AG04449 (cell line): ENCODE measurements at places on chromosomes 3 and 15.

- no peak for DNase-seq
Observed at GRCh38 chr15:67396114-67396513, 124.8 kb upstream of the C15orf61 start.

GRCh38 chr3:25246913-25247312 is 181.2 kb upstream of the RARB start:
- no peak for DNase-seq

DNA sequence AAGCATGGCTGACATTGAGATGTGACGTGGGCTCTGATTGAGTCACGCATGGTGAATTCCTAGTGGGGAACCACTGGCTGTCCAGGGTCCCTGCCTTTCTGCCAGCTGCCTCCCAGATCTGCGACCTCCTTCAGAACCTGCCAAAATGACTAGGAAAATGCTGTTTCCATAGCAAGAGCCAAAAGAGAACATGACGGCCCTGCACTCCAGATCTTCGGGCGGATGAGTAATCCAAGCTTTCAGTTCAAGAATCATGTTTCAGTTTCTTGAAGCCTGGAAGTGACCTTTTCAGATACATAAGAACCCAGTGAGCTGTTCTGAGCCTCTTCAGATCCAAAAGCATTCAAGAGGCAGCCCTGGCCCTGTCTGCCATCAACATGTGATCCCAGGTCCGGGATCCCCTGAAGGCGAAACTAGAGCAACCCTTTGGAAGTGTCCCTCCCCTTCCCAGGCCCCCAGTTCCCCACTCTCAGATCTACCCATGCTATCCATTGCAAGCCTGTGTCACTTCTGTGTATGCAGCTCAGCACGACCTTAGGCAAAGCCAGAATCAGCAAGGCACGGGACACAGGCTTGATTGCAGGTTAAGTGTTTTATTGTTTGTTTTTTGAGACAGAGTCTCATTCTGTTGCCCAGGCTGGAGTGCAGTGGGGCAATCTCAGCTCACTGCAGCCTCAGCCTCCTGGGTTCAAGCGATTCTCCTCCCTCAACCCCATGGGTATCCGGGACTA is 19.7 kb downstream of the ANKRD63 start:
- DNase-seq: no peak

- DNase-seq: no peak
Observed at GRCh38 chr3:190178779-190179178, 58.1 kb upstream of the P3H2 start.

GRCh38 chr3:9074079-9074478 is 110.8 kb upstream of the RAD18 start:
- DNase-seq: peak; percentile 3

DNA sequence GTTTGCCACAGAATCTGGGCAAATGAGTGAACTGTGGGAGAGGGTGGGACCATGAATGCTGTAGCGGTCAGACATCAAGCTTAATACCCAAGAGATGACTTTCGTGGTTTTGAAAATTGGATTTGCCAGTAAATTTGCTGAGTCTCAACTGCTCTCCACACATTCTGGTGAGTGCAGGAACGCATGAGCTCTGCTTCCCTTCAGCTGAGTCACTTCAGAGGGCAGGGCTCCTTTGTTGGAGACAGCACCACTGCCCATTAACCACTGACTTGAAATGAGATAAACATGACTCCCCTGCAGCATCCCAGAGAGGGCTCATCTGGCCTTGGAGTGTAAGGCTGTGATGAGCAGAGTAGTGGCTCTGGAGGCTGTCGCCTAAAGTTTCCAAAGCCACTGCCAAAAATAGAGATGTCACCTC is 22.6 kb downstream of the RARRES1 start:
- DNase-seq: peak; percentile 99

DNA sequence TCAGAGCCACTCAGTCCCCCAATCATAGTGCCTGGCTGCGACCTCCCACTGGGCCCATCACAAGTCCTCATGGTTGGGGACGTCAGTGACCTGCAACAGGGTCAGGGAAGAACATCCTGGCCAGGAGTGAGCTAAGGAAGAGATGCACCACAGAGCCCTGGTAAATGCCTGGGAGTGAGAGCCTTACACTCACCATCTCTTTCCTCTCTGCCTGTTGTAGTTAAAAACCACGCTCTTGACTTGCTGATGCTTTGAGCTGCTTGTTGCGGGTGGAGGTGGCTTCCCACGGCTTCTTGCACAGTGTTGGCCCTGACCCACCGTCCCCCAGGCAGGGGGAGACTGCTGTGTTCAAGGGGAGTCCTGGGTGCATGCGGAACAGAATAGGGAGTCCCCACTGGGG is 91.1 kb upstream of the RGMA start:
- no peak for DNase-seq

GRCh38 chr3:126751611-126752302 is 47.7 kb downstream of the CHCHD6 start:
- DNase-seq: no peak

- DNase-seq: no peak
Observed at GRCh38 chr15:66565741-66566144, at the start of gene LCTL. LCTL (minus strand) TSS chr15:66565998; CDS start chr15:66565365, 633 bp downstream.

DNA sequence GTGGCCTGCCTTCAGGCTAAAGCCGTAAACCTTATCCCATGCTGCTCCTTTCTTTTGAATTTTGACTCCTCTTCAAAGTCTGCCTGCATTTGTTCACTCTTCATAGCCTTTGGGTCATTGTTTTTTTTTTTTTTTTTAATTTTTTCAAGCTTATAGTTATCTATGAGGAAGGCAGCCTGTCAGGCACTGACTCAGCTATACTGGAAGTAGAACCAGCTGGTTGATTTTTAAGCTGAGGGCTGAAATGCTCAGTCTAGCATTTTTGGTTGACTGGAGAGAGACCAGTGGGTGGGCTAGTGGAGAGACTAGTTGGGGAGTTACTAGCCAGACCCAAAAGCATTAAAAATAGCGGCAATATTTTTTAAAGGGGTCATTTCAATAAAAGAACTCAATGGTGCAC is 44.1 kb downstream of the C3orf20 start:
- no peak for DNase-seq

DNA sequence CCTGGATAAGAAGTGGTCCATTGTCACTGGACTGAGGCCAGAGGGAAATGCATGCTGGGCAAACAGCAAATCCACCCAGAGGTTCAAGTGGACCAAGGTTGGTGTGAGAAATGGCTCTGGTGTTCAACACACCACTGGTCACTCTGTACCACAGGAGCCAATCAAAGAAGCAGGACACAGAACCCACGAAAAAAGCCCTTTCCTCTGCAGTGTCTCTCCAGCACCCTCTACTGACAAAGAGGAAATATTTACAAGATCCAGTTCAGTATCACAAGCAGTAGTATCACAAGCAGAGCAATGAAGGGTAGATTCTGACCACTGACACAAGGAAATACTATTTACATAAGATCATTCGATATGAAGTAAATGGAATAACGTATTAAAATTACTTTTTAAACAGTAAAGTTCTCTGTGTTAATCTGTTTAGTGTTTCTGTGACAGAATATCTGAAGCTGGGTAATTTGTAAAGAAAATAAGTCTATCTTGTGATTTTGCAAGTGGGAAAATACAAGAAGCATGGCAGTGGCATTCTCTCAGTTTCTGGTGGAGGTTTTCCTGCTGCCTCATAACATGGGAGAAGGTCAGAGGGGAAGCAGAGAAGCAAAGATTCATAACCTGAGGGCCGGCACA is 390.7 kb downstream of the EFHB start:
- DNase-seq: no peak

DNA sequence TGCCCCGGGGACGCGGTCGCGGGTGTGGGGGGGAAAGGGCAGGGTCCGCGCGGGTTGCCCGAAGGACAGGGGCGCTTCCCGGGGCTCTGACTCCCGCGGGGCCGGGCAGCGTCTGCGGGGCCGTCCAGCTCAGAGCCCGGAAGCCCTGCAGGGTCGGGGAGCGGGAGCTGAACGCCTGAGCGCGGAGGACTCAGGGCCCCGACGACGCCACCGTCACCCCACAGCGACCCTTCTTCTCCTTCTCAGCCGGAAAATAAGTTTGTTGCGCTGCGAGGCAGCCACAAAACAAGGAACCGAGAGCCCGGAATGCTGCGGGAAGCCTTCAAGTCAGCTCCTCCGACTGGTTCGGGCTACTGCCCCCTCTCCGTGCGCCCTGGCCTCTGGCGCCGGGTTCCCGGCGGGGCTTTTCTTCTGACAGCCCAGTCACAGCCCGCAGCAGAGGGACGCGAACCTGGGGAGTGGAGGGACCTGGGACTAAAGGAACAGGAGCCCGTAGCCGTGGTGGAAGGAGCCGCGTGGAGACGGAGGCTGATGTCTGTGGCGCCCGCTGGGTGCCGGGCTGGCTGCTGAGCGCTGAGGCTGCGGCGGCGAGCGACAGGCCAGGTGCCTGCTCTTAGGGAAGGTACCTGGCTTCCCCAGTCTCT is 484 bp downstream of the CNTN4 start:
- no peak for DNase-seq

GRCh38 chr3:53168175-53168923 is 7.3 kb downstream of the PRKCD start:
- no peak for DNase-seq

DNA sequence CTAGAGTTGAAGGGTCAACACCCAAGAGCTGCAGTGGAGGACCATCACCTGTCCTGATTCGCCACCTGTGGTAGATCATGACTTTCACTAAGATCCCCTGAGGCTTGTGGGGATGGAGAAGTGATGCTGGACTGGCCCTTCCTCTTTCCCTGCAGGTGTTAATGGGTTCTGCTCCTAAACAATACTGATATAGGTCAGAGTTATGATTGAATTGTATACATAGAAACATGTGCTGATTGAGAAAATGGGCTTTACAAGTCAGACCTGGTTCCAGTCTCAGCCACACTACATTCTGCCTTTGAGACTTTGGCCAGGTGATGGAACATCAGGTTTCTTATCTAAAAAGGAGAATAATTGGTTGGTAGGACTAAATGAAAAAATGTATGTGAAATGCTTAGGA is 418.9 kb upstream of the TPRG1 start:
- DNase-seq: no peak

DNA sequence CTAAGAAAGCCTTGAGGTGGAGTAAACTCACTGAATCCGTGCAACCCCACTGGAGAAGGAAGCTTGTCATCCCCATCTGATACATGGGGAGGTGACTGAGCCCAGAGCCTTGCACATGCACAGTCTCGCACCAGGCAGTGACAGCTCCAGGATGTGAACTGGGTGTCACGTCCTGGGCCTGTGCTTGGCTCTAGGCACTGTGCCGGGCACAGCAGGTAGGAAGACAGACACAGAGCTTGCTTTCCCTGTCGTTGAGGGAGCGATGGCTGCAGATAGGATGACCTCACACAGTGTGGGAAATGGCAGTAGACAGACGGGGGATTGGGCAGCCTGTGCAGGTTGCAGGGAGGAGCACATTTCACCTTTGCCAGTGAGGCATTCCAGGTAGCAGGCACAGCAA is 12.2 kb upstream of the ATP2B2 start:
- DNase-seq: no peak

GRCh38 chr3:25834346-25834745 is 44.5 kb downstream of the OXSM start:
- DNase-seq: no peak

- DNase-seq: no peak
Observed at GRCh38 chr15:76696840-76697239, 208.3 kb downstream of the SCAPER start.

GRCh38 chr3:62665627-62666437 is 209.4 kb downstream of the CADPS start:
- DNase-seq: no peak

- DNase-seq: no peak
Observed at GRCh38 chr3:123081718-123082369, 15.0 kb downstream of the PDIA5 start.

GRCh38 chr3:145906301-145906700 is 254.7 kb downstream of the PLOD2 start:
- no peak for DNase-seq

GRCh38 chr3:113242096-113242581 is 30.8 kb downstream of the BOC start:
- no peak for DNase-seq

GRCh38 chr3:36944641-36945270 is at the start of gene TRANK1:
TRANK1 (minus strand) TSS chr3:36945054; CDS start chr3:36944809, 245 bp downstream.
- DNase-seq: no peak

DNA sequence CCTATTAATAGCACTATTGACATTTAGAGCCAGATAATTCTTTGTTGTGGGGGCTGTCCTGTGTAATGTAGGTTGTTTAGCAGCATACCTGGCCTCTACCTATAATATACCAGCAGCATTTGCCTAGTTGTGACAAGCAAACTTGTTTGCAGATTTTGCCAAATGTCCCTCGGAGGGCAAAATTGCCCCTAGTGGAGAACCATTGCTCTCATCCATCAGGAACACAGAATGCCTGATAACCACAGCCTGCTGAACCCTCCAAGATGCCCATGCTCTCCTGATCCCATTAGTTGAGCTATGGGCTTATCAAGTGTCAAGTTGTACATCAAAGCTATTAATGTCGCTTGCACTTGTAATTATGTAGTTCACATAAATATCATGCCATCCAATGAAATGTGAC is 15.0 kb upstream of the KBTBD8 start:
- DNase-seq: no peak

GRCh38 chr3:109005443-109005842 is 51.8 kb upstream of the GUCA1C start:
- no peak for DNase-seq

GRCh38 chr3:13347390-13347950 is 72.7 kb downstream of the NUP210 start:
- no peak for DNase-seq

GRCh38 chr3:901953-902778 is 190.7 kb upstream of the CNTN6 start:
- DNase-seq: no peak

- peak; percentile 97 for DNase-seq
Observed at GRCh38 chr3:150371741-150372254, 36.3 kb upstream of the TSC22D2 start.

DNA sequence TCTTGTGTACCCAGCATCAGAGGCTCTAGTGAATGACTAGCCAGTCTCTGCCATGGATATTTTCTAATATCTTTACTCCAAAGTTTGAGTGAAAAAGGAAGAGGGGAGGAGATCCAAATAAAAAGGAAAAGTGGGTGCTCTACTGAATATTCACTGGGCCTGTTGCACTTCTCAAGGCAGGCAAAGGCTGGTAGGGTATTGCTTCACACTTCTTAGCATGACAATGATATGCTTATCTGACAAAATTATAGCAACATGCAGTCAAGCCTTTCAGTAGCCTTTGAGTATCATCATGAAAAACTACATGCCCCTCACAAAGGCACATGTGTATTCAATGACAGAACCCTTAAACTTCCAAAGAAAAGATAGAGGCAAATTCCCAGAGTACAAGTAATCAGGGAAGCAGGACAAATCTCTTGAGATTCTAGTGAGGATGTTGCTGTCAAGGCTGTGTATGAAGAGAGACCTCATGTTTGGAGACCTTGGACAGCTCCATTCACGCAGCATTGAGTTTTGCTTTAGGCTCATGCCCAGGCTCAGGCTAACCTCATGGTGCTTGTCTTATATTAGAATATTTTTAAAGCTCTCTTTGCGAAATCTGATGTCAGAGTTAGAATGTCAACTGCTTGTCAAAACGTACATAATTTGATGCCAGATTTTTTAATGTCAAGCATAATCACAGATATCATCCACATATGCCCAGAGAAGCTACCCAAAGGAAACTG is 506.9 kb downstream of the OCA2 start:
- DNase-seq: no peak

GRCh38 chr3:122941228-122942206 is 86.0 kb downstream of the SEMA5B start:
- DNase-seq: no peak

- DNase-seq: no peak
Observed at GRCh38 chr3:112889357-112889756, 42.7 kb upstream of the CD200R1L start.

GRCh38 chr15:74392451-74392830 is 25.0 kb upstream of the CYP11A1 start:
- no peak for DNase-seq
